ENCODE measurements at places on chromosomes 6 and 20.
A peak's percentile ranks its signal among the peaks of the same experiment; 100 is the strongest.

DNA sequence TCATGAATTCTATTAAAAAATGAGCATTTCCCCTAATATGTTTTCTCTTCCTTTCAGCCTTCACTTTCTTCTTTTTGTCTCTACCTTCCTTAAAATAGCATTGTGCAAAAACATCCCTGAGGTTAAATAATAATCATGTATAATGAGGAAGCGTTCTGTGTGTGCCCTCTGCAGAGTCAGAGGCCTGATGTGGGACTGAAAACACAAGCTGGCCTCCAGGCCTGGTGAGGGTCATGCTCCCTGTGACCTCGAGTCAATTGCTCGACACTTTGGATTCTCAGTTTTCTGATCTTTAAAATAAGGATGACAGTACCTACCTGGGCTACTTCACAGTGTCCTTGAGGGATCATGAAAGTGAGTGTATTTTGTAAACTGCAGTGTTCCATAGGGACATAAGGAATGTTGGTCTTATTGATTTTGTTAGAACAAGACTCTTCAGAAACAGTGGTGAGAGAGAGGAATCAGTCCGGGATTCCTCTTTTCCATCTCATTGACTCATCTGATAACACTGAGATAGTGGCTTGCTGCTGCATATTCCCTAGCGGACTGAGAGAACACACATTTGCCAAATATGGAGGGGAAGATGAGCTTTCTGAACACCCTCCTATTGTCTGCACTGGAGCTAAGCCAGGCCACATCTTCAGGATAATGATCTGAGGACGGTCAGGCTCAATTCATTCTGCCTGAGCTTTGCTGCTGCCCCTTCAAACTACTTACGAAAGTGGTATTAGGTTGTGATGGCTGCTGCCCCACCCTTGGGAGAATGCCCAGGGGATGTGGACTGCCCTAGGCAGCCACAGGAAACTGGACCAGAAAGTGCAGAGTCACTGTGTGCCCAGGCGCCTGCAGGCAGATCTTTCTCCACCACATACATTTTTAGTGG lies 39.6 kb upstream of the PDE7B start:
- H3K27ac ChIP-seq = no peak overlapping the region
- H3K36me3 ChIP-seq = no peaks in the 10 kb centered on the region
- no peak overlapping the region for H3K4me3 ChIP-seq
- no peaks in the 10 kb centered on the region for H3K27me3 ChIP-seq
- H3K4me1 ChIP-seq = no peaks in the 10 kb centered on the region

GRCh38 chr6:134480593-134480992 lies 162.7 kb upstream of the SGK1 start:
- no peaks in the 10 kb centered on the region for H3K4me1 ChIP-seq
- H3K4me3 ChIP-seq = no peak overlapping the region
- H3K27me3 ChIP-seq = no peaks in the 10 kb centered on the region

DNA sequence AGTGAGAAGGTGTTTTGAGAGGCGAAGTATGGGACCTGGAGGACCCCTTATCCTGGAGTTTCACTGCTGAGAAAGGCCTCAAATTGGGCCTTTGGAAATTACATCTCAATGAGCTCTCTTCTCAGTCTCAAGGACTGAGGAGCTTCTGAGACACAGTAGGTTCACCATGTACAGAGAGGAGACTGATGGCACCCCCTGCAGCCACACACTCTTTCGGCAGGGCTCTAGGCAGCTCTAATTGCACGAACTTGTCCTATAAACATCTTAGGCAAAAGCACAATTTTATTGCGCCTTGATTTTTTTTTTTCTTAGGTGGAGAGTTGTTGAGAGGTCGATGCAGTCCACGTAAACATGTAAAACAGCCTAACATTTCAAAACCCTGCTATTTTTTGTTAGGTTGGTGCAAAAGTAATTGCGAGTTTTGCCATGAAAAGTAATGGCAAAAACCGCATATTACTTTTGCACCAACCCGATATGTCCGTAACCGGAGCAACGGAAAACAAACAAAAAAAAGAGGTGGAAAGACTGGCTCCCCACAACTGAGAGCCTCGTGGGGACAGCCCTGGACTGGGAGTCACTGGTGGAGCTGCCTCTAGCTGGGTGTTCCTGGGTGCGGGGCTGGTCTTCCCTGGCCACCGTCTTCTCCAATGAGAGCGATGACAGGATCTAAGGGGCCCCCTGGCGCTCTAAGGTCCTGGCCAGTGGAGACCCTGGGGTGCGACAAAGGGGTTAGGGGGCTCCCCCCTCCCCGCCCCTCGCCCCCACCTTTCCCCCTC lies 84.0 kb upstream of the EYA2 start:
- H3K4me1 ChIP-seq = peaks cover 7% of the 10 kb centered on the region
- no peak overlapping the region for H3K27ac ChIP-seq
- no peak for DNase-seq
- H3K36me3 ChIP-seq = no peaks in the 10 kb centered on the region
- H3K4me3 ChIP-seq = no peak overlapping the region

- H3K27ac ChIP-seq = no peak overlapping the region
- DNase-seq = no peak
- no peak overlapping the region for H3K4me3 ChIP-seq
- H3K27me3 ChIP-seq = no peaks in the 10 kb centered on the region
Observed at GRCh38 chr6:132392792-132393191, 8.5 kb downstream of the MOXD1 start.

DNA sequence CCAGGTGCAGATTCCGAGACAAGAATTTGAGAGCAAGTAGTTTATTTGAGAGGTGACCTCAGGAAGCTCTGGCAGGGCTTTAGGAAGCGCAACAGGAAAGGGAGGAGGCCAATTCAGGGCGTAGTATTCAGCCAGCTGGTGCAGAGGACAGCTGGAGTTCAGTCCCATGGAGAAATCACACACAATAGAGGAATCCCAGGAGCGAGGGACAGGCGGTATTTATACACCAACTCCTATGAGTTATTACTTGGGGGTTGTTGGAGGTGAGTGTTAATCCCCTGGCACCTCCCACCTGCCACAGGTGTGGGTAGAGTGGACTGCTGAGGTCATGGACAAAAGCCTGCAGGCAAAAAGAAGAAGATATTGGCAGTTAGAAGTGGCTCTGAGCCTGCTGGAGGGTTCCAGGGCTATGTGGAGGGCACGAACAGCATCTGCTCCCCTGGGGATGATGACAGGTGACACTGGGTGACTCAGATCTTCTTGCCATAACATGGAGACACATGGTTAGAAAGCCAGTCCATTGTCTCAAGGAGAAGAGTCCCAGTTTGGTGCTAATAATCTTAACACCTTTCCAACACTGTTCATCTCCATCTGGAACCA lies 13.9 kb upstream of the SULF2 start:
- H3K27me3 ChIP-seq = no peaks in the 10 kb centered on the region

GRCh38 chr6:53573299-53573698 lies 28.4 kb upstream of the GCLC start:
- DNase-seq = no peak
- H3K27ac ChIP-seq = no peak overlapping the region
- H3K36me3 ChIP-seq = no peaks in the 10 kb centered on the region
- no peak overlapping the region for H3K4me3 ChIP-seq
- H3K27me3 ChIP-seq = no peaks in the 10 kb centered on the region
- H3K4me1 ChIP-seq = no peaks in the 10 kb centered on the region

GRCh38 chr6:142165227-142165626 lies 18.2 kb downstream of the VTA1 start:
- H3K36me3 ChIP-seq = peaks cover 23% of the 10 kb centered on the region
- no peak overlapping the region for H3K4me3 ChIP-seq
- no peaks in the 10 kb centered on the region for H3K27me3 ChIP-seq
- H3K27ac ChIP-seq = peak overlapping the region; percentile 15

DNA sequence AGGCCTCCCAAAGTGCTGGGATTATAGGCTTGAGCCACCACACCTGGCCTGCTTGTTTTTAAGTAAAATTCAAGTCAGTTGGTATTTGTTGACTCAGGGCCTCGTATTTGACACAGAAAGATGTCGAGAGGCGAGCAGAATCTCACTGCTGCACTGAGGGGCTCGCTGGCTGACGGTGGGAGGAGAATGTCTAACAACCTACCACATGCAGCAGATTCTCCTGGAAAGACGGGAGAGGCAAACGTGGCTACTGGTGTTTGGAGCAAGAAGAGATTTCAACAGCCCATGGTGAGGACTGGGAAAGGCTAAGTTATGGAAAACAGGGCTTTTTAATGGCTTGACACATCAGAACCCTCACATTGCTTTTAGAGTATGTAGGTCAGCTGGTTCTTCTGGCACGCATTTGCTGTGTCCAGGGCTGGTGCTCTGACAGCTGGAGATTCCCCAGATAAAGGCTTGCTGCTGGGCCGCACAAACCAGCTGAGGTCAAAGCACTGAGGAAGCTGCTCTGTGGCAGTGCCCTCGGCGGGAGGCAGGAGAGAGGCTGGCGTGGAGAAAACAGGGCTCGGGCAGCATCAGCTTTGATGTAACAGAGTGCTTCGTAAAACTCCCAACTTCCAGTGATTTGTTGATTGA lies 84.2 kb upstream of the FRMD1 start:
- no peaks in the 10 kb centered on the region for H3K36me3 ChIP-seq
- peaks cover 8% of the 10 kb centered on the region for H3K4me1 ChIP-seq
- H3K27ac ChIP-seq = no peak overlapping the region
- no peak overlapping the region for H3K4me3 ChIP-seq
- no peak for DNase-seq
- no peaks in the 10 kb centered on the region for H3K27me3 ChIP-seq

GRCh38 chr6:146593986-146594385 lies 4.8 kb upstream of the ADGB start:
- no peak for DNase-seq
- no peak overlapping the region for H3K27ac ChIP-seq
- no peak overlapping the region for H3K4me3 ChIP-seq
- no peaks in the 10 kb centered on the region for H3K27me3 ChIP-seq
- H3K4me1 ChIP-seq = no peaks in the 10 kb centered on the region

- peaks cover 5% of the 10 kb centered on the region for H3K4me1 ChIP-seq
- no peak overlapping the region for H3K4me3 ChIP-seq
- no peak for DNase-seq
- peaks cover 22% of the 10 kb centered on the region for H3K36me3 ChIP-seq
- no peaks in the 10 kb centered on the region for H3K27me3 ChIP-seq
Observed at GRCh38 chr6:36976931-36977330, 9.1 kb downstream of the MTCH1 start.

DNA sequence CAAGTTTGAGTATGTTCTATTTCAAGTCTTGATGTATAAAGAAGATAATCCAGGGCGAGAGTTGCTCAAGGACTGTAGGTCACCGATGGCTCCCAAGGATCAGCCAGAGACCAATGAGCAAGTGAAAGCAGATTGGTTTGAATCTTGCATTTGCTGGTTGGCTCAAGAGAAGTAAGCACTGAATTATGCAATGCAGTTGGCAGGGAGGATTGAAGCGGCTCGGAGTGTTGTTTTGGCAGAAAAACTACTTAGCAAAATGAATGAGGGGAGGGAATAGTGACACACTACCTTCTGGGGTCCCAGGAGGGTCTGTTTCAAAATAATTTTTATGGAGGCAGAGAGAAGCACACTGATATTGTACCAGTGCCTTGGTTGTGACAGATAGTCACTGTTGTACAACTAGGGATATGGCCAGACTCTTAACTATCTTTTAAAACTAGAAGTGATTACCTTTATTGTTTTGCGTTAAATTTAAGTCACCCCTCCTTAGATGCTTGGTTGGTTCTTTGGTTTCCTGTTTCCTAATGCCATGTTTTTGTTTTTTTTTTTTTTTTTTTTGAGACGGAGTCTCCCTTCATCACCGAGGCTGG lies 15.7 kb downstream of the SASH1 start:
- no peak overlapping the region for H3K27ac ChIP-seq
- H3K27me3 ChIP-seq = no peaks in the 10 kb centered on the region
- no peaks in the 10 kb centered on the region for H3K36me3 ChIP-seq

- DNase-seq = no peak
- H3K4me1 ChIP-seq = no peaks in the 10 kb centered on the region
- H3K4me3 ChIP-seq = no peak overlapping the region
- H3K36me3 ChIP-seq = no peaks in the 10 kb centered on the region
- H3K27me3 ChIP-seq = no peaks in the 10 kb centered on the region
Observed at GRCh38 chr6:31763619-31763940, 1.1 kb downstream of the SAPCD1 start.

GRCh38 chr6:158188591-158188990 lies 20.4 kb downstream of the GTF2H5 start:
- no peaks in the 10 kb centered on the region for H3K4me1 ChIP-seq
- no peaks in the 10 kb centered on the region for H3K27me3 ChIP-seq
- DNase-seq = no peak

DNA sequence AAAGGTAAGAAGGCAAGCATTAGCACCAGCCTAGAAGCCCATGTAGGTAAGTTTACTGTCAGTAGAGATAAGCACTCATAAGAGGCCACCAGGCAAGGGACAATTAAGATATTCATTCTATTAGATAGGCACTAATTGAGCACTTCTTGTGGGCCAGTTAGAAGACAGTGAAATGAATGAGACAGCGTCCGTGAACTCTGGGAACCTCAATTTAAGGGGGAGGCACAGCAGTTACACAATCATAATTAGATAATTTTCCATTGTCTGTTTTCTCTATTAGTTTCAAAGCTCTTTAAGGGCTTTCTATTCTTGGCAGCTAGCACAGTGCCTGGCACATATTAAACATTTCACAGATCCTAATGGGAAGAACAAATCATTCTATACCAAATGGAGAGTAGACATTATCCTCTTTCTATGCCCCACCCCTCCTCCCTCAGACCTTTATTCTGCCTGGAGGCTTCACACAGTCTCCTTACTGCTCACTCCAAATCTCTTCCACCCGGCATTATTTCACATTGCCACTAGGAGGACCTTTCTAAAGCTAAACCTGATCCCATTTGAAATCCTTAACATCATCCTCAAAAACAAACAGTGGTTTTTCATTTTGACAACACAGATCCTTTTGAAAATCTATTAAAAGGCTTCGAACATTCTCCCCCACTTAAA lies 529.6 kb downstream of the ADGRB3 start:
- H3K27me3 ChIP-seq = no peaks in the 10 kb centered on the region
- no peak for DNase-seq
- H3K4me1 ChIP-seq = no peaks in the 10 kb centered on the region
- H3K27ac ChIP-seq = no peak overlapping the region
- no peak overlapping the region for H3K4me3 ChIP-seq
- no peaks in the 10 kb centered on the region for H3K36me3 ChIP-seq

- no peaks in the 10 kb centered on the region for H3K36me3 ChIP-seq
- H3K4me1 ChIP-seq = no peaks in the 10 kb centered on the region
- H3K4me3 ChIP-seq = no peak overlapping the region
Observed at GRCh38 chr6:125358898-125359297, 57.1 kb upstream of the HDDC2 start.

DNA sequence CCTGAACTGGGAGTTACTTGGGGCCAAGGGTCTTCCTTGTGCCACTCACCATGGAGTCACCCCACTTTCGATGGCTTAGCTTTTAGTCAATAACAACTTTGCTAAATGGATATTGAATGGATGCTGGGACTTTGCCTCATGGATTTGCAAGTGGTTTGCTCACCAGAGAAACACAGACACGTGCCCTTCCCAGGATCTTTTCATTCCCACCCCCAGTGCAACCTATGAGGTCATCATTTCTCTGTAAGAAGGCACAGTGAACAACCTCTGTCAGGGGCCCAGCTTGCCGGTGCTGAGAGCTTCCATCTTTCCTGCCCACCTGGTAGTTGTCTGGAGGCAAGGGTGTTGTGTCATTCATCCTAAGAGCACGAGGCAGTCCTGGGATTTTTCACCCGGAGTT lies 256.8 kb upstream of the PMEPA1 start:
- H3K27ac ChIP-seq = no peak overlapping the region
- no peaks in the 10 kb centered on the region for H3K27me3 ChIP-seq
- no peaks in the 10 kb centered on the region for H3K36me3 ChIP-seq
- no peak overlapping the region for H3K4me3 ChIP-seq
- H3K4me1 ChIP-seq = no peaks in the 10 kb centered on the region

Data from Panc1 (cell line).